Cerebellar nuclear complex (tissue), 1 donor: ENCODE measurements at places on chromosomes 6 and 20.

DNA sequence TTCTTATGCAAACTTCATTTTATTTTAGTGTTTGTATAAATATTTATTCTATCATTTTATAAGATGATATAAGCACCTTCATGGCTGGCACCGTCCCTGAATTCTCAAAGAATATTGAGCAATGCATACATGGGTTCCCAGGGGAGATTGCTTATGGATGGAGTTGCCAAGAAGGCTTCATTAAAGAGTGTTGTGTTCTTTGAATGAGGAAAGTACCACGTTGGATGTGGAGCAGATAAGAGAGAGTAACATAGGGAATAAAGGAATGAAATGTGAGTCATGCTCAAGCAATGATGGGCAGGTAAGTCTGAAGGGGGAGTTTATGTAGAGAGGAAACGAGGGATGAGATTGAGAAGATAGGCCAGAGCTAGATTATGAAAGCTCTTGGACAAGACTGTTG lies 10.3 kb downstream of the DSE start:
- DNase-seq: no peak

DNA sequence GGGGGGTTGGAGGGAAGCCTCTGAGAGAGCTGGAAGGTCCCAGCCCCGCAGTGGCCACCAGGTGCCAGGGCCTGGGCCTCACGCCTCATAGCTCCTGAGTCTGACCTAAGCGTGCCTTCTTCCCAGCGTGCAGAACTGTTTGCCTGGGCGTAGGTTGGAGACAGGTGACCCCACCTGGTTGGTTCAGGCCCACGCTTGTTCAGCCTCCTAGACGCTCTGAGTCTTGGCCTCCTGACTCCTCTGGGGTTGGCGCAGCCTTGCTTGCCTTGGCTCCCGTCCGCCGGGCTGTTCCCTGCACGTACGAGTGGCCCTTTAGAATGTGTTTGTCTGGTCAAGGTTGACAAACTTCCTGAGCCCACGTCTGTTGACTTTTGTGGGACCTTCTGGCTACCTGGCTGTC lies 70.8 kb downstream of the EYA2 start:
- no peak for DNase-seq

DNA sequence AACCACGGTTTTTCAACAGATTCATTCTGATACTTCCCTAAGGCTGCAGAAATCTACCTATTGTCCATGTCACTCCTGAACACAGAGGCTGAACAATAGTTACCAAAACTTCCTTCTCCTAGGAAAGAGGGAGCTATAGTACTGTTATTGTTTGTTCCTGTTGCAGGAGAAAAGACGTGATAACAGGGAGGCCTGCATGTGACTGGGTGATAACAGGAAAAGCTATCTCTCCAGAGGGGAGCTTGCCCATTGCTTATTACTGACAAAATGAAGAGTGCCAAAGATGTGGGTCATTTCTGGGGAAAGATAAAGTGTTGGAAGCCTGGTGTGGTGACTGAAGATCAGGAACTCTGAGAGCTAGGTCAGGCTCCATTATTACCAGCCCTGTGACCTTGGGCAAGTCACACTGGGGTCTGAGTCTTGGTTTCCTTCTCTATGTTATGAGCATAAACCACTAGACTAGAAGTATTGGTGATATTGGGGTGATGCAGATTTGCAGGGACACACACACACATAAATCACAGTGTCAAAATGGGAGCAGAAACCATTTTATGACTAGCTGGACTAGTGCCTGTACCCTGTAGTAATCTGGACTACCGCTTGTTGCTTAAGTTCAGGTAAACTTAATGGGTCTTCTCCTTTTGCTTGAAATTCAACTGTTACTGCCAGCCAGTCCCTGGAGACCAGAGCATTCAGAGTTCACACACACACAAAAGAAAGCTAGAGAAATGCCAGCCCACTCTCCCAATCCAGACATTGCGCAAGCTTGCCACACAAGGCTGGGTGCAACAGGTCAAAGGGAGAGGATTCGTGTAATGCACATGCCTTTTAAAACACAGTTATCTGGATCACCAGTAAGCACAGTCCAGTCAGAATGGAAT lies 136.0 kb upstream of the CNR1 start:
- no peak for DNase-seq

DNA sequence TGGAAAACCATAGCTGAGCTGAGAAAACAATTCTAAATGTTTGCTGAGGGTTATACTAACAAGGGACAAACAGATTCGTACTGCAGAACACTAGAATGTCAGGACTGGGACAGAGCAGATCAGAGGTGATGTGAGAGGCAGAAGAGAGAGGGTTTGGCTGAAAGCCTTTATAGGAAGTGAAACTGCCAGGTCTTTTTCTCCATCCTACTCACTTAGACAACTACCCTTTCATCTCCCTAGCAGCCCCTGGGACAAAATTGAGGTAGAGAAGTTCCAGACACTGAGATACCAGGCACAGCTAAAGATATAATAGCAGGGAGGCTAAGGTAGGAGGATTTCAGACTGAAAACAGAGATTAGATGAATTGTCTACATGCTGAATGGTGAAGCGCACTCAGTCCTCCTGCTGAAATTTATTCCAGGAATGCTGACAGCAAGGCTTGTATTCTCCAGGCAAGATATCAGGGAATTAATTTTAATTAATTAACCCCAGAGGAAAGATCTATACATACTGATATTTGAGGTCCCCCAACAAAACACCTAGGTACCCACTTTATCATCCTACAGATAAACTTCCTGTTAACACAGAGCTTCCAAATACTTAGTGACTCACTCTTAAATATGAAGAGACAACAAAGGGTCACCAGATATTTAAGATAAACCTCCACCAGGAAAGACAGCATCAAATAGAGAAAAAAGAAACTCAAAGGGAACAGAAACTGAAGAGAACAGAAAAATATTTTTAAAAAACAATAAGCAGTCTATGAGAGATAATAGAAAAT lies 12.6 kb upstream of the EIF2S2 start:
- no peak for DNase-seq

GRCh38 chr20:23415555-23415954 lies 5.7 kb downstream of the NAPB start:
- DNase-seq: no peak

GRCh38 chr6:45586216-45587171 lies 208.8 kb upstream of the SUPT3H start:
- DNase-seq: no peak

DNA sequence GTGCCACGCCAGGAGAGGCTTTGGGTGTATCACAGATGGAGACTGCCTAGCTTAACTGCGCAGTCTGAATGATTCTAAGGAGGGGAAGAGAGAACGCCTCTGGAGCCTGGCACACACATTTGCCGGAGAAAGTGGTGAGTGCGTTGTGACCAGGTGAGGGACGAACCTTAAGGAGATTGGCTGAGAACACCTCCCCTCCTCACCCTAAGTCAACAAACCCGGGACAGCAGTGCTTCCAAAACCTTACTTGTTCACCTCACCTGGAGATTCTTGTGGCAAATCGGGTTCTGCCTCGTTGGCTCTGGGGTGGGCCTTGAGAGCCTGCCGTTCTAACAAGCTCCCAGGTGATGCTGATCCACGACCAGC lies 9.4 kb downstream of the SYNJ2 start:
- no peak for DNase-seq

DNA sequence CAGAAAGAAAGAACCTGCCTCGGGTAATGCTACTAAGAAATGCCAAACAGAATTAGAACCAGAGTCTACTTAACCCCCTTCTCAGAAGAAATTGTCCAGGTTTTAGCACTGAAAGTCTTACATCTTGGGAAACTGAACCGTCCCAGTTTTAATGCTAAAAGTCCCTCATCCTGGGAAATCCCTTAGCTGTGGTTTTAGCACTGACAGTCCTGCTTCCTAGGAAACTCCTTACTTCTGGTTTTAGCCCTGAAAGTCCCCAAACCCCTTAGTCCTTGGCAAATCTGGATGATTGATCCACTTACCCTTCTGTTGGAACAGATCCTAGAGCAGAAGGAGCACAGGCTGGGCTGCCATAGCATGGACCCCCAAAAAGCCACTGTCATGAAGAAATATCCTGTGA lies 4.8 kb upstream of the TMEM14A start:
- no peak for DNase-seq

DNA sequence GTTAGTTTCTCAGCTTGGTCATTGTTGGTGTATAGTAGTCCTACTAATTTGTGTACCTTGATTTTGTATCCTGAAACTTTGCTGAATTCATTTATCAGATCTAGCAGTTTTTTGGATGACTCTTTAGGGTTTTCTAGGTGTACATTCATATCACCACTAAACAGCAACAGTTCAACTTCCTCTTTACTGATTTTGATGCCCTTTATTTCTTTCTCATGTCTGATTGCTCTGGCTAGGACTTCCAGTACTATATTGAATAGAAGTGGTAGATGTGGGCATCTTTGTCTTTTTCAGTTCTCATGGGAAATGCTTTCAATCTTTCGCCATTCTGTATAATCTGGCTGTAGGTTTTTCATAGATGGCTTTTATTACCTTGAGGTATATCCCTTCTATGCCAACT lies 61.3 kb upstream of the HEY2 start:
- DNase-seq: no peak

DNA sequence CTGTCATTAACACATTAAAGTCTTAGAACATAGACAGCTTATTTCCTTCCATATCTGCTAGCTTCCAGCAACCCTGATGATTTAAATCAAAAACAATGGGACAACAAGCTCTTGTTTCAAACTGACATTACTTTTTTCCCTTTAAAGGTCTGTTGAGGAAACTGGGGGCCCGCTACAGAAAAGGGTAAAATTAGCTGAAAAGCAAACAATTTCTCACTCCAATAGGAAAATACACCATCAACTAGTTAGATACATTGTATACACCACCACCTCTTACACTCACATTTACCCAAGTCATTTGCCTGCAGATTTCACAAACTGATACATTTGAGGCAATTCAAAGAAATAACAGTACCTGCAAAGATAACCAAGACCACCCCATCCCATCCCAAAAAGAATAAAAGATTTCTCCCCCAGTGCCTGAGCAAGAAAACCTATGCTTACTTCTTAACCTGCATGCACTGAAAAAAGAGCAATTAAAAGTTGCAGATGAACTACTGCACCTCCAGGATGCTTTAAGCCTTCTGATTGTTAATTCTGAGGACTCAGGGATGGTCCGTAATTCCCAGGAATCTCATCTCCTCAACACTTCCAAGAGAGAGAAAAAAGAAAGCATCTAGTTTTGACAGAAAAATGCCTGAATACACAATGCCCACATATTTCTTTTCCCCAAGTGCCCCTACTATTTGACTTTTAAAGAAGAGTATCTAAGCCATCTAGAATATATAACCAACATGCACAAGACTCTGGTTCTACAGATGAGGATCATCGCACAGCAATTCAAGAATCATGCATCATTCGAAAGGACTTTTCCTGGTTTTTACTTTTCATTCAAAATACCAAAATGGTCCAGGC lies 5.6 kb downstream of the ZMYND8 start:
- no peak for DNase-seq

- no peak for DNase-seq
These were observed 37.1 kb upstream of the RPS6KA2 start for GRCh38 chr6:166664135-166664534.

GRCh38 chr6:31356216-31356945 lies 598 bp downstream of the HLA-B start:
- DNase-seq: no peak

GRCh38 chr20:4578375-4578774 lies 143.3 kb upstream of the PRND start:
- no peak for DNase-seq

DNA sequence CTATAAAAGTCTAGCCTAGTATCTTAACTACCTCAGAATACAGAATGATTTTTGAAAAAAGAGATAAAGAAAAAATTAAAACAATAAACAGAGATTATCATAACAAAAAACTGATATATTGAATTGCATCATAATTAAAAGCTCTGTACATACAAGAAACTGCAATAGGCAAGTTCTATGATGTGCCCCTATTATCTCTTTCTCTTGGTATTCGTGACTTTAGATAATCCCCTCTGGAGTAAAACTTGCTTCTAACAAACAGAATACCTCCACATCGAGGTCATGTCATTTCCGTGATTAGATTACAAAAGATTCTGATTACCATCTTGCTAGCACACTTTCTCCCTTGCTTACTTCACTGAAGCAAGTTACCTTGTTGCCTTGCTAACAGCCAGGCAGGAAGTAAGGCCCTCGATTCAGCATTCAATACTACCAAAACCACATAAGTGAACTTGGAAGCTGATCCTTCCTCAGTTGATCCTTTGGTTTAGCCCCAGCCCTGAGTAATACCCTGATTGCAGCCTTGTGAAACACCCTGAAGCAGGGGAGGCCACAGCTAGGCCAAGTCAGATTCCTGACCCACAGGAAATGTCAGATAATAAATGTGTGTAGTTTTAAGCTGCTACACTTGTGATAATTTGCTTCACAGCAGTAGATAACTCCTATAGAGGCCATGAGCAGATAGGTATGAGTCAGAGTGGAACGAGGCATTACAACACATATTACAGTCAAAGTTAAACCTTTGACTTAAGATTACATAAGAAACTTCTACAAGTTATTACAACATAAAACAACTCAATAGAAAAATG lies 53.7 kb upstream of the TMX4 start:
- DNase-seq: no peak

- DNase-seq: no peak
These were observed 70.1 kb upstream of the RBM24 start for GRCh38 chr6:17211101-17211500.

DNA sequence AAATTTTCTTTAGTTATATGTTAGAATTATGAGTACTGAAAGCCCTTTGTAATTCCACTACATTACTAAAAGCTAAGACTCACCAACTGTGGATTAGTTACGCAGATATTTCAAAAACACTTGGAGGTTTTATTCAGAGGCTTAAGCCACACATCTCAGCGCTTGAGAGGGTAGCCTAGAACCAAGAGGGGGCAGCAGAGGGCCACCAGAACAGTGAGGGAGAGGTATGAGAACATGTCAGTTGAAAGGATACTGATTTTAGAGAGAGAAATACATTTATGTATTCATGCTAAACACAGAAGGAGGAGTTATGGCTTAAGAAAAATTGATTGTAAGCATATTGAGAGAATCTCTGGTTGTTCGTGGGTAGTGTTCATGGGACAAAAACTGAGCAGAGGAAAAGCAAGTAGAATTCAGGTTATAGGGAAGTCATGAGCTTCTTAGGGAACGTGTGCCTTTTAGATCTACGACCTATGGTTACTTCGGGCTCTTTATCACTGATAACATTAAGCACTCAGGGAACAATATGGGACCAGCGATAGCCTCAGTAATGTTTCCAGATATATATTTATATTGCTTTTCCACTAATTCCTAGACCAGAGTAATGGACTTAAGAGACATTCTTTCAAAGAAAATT lies 20.4 kb upstream of the SERINC1 start:
- peak; percentile 40 for DNase-seq

- DNase-seq: no peak
These were observed 338.4 kb upstream of the IRAK1BP1 start for GRCh38 chr6:78528926-78529325.

DNA sequence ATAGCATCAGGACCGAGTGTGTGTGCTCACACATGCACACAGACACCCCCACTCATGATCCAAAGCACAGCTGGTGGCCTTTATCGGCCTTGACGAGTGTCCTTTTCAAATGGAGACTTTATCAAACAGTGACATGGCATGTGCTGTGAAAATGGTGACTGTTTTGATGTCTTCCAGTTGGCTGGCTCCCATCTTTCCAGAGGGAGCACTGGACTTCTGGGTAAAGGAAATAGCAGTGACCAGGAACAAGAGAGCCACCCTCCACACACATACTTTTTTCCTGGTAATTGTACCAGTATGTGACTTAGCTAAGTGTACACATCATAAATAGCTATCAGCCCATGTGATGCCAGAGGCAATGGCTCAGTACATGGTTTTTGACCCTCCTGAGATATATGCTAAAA lies 52.7 kb downstream of the ZDHHC14 start:
- no peak for DNase-seq
